Midbrain (tissue), 1 donor: ENCODE measurements at places on chromosomes 6 and 20.

DNA sequence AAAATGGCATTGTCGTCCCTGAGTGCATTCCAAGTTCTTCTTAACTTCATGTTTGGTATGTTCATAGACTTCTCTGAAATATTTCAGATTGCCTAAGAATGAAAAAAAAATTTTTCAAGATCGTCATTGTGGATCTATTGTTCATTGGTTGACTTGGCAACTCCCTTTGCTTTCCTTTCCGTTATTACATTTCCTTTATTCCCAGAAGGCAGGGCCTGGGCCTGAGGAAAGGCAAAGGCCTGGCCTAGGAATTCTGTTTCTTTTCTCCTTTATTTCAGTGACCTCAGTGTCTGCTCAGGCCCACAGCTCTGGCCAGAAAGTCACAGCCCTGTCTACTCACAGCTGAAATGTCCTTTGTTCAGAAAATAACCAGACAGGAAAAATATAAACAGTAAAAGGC is 401.6 kb upstream of the PLCB4 start:
- DNase-seq: no peak

DNA sequence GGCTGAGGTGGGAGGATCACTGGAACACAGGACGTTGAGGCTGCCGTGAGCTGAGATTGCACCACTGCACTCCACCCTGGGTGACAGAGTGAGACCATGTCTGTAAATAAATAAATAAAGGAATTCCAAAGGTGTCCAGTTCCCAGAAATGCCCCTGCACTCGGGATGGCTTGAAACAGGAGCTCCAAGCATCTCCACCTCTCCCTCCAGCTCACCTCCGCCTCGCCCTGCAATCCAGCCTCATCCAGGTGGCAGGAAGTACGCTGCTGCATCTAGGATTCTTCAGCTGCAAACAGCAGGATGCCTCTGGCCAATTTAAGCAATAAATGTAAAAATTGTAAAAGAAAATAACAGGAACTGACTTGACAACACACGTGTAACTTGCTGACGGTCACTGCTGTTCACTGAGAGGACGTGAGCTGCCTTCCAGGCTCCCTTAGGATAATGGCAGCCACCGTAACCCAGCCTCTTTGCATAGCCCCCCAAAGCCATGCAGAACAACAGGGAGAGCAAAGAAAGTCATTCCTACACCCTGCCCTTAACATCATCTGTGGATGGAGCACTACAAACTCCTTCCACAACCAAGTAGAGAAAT is 11.4 kb upstream of the GRM4 start:
- DNase-seq: no peak

DNA sequence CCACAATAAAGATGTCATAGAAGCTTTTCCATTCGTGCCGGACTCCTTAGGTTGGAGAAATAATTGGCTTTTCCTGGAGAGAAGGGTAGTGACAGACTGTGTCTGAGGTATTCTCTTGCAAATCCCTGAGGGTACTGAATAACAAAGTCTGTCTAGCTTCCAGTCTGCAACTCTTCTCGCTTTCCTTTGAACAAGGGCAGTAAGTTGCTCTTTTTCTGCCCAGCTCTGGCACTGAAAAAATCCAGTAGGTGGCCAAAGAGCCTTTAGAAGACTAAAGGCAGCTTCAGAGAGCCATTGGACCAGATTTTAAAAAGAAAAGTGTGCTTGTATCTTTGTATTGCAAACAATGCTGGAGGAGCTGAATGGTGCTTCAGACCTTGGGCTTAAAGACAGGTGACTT is 20.7 kb upstream of the RREB1 start:
- peak; percentile 32 for DNase-seq

- no peak for DNase-seq
Measured at GRCh38 chr6:36319436-36319762, 17.3 kb downstream of the BNIP5 start.
